ENCODE measurements at places on chromosomes 13 and 19.

DNA sequence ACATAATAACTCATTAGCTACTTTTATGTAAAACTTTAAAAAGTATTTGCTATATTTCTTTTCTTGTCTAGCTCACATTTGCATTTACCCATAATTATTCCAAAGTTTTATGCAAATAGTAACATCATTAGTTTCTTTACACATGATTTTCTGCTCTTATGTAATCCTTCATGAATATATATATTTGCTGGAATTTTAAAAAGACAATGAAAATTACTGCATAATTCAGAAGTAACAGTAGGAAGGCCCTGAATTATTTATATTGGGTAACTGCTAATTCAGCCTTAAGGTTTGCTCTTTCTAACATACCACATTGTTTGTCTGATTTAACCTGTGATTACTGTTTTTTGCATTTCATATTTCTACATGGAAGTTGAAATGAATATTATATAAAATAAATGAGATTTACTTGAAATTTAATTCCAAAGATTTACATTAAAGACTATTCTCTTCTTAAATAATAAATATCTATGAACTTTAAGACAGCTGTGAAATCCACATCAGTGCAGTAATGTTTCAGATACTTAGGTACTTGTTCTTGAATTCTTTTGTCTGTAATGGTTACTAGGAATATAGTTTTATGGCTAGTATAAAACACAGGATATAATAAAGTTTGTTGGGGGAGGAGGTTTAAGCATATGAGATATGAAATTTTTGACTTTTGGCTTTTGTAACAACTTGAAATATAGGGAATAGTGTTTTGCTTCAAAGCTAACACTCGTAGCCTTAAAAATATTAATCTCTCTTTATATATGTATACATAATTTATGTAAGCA, 46.0 kb downstream of the B3GLCT start:
- DNase-seq, result no peak

DNA sequence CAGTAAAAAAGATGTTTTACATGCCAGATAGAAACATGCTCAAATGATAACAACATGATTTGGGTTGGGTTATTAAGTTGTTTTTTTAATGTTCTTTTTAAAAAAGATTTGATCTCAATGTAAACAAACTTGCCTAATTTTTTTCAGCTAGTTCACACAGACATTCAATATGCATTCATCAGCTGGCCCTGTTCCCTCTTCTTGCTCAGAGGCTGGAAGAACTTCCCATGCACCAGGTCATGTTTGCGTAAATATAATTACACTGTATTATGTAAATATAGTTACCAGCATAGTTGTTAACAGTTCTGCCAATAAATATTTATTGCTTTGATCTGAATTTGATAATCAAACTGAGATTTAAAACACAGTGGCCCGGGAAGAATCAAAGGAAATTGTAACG, 70.6 kb downstream of the ATP11A start:
- DNase-seq, result no peak

DNA sequence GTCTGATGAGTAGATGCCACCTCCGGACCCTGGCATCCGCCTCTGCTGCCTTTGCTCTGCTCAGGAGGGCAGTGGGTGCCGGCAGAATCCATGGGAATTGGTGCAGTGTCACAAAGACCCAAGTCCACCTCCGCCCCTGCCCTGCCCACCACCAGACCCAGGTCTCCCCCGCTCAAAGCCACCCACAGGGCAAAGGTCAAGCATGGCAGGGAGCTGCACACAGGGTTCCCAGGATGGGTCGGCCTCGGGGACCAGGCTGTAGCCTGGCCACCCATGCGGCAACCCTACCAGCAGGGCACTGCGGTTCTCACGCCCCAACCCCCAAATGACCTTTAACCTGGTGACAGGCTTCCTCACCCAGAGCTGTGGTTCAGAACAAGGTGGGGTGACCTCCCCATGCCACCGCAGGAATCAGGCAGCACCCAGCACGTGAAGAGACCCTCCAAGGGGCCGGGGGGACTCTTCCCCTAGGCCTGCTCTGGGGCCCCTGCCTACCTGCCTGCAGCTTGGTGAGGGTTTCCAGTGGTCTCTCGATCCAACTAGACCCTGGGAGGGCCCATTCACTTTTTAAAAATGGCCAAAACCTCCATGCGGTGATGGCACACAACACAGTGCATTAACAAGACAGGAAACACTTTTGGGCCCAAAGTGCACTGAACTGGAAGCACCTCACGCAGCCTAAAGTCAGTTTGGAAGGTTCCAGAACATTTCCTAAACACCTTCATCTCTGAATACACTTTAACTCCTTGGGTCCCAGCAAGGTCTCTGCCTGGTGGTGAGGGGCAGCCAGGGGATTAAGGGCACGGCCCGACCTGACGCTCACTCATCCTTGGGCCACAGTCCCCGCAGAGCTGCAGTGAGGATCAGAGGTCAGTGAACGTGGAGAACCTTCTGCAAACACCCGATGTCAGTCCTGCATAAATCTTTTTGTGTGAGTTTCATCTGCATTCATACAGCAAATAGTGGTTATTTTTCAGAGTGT, 11.0 kb downstream of the GAS6 start:
- DNase-seq, result no peak

- DNase-seq, result no peak
Measured at GRCh38 chr19:20315543-20315942, 148.5 kb downstream of the ZNF486 start.

- DNase-seq, result no peak
Measured at GRCh38 chr19:46478356-46478986, 7.1 kb upstream of the PNMA8A start.

- no peak for DNase-seq
Measured at GRCh38 chr13:44074611-44075010, 194.9 kb downstream of the LACC1 start.

DNA sequence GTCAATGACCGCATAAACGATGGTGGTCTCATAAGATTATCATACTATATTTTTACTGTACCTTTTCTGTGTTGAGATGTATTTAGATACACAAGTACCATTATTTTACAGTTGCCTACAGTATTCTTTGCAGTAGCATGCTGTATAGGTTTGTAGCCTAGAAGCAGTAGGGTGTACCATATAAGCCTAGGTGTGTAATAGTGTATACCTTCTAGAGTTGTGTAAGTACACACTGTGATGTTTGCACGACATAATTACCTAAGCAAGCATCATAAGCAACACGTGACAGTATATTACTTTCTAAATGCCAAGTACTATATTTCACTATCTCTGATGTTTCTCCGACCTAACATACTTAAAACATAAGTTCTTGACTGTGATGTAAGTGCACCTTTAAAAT, 2.7 kb downstream of the LPAR6 start:
- no peak for DNase-seq

- no peak for DNase-seq
Measured at GRCh38 chr19:47100290-47100689, 13.3 kb downstream of the ZC3H4 start.

DNA sequence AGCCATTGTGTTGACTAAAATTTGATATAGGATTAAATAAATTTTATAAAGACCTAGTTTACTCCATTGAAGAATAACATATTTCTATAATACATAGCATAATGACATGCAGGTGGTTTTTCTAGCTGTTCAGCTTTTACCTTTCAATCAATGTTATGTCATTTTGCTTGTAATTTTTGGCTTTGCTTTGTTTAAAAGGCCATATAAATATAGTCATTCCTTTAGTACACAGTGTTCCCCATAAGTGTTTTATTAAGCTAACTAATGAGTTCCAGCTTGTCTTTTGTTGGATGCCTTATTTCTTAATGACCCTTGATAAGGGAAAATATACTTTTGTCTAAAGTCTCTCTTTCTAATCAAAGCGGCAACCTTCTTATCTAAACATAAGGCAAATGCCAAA, 906.3 kb upstream of the GPC6 start:
- no peak for DNase-seq

DNA sequence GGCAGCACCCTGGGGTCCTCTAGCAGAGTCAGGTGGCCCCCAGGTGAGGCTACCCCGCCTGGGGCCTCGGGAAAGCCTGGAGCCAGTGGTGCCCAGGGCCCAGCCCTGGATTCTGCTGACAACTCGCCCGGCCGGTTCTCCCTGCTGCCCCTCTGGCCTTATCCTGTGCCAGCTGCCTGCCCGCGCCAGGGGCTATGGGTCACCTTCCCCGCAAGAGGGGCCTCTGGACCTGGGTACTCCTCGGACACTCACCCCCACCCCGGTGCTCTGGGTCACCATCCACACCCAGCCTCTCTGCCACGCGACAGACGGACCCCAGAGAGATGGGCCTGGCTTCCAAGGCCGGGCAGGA, 24.0 kb downstream of the ZBTB7A start:
- DNase-seq, result no peak

DNA sequence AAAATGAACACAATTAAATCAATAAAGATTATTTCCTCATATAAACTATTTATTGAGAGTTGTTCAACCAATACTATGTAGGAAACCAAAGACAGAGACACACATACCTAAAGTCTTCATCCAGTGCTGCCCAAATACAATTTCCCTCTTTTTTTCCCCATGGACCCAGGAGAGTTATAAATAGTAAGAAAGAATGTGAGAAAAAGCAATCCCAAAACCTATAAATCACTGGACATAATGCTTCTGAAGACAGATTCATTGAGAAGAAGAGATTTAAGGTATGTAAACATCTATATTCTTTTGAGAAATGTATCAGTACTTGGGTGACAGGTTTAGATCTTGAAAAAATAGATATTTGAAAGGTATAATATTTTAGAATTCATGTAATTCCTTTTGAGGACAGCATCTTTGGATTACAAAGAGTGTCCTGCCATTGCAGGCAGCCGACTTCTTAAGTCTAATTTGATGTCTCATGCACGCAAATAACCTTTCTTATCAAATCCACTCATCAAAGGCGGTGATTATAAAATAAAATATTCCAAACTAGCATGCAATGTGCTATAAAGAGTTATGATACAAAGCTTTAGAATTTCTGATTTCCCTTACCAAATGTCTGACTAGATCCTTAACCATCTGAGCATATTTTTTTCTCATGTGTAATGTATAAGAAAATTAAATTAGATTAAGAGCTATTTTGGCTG, 739.4 kb downstream of the LIG4 start:
- DNase-seq, result no peak

DNA sequence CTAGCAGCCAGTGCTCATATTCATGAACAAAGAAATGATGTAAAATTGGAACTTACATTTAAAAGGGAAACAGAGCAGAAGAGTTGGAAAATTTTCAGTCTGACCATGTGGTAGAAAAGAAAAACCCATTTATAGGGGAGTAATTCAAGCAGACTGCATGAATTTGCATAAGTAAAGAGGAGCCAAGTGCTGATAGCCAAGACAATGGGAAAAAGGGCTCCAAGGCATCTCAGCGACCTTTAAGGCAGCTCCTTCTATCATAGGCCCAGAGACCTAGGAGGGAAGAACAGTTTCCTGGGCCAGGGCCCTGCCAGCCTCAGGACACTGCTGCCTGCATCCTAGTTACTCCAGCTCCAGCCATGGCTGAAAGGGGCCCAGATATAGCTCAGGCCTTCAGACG, 7.5 kb downstream of the DNAJC3 start:
- DNase-seq, result no peak

GRCh38 chr13:110263888-110264287, 43.1 kb downstream of the COL4A1 start:
- no peak for DNase-seq

GRCh38 chr13:80339563-80339911, 1.4 kb downstream of the SPRY2 start:
- no peak for DNase-seq

DNA sequence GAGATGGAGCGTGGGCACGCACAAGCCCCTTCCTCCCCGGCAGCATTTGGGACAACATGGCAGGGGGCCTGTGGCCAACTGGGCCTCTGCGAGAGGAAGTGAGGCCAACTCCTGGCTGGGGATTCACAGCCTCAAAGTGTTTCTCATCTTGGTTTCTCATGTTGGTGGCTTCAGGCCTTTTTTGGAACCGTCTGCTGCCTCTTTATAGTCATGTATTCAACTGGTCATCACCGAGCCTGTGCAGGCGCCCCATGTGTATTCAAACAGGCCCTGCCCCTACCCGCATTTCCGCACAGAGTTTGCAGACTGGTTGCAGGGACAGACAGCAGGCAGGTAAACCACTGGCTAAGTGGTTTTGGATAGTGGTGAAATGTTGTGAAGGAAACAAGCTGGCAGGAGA, 17.3 kb upstream of the RELB start:
- DNase-seq, result no peak

DNA sequence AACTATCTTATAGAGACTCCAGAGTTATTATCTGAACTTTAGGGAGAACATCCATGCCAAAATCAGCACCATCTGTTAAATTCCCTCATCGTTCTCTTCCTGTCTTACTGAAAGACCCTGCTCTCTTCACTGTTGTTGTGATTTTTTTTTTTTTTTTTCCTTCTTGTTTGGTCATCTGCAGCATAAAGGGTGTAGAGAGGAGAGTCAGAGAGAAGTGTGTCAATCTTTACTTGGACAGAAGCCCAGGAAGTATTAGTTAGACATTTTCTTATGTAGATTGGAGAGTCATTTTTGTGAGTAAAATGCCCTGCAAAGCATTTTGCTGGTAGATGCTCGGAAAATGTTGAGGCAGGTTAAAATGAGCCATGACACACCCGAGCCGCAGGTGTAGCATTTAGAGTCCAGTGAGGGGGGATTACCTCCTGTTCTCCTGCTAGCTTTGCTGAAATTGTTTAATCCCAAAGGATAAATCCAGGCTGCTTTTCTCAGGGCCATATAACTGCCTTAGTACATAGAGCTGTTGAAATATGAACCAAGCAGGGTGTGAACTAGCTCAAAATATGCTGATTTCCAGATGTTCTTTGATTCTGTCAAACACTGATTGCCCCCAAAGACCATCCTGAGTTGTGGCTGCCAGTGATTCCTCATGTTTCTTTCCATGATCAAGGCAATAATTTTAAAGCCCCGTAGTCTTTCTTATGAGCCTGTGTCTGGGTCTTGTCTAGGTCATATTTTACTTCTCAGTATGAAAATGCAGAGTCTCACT, 143.5 kb downstream of the DCT start:
- no peak for DNase-seq

GRCh38 chr19:39918183-39918651, 16.2 kb downstream of the FCGBP start:
- no peak for DNase-seq

DNA sequence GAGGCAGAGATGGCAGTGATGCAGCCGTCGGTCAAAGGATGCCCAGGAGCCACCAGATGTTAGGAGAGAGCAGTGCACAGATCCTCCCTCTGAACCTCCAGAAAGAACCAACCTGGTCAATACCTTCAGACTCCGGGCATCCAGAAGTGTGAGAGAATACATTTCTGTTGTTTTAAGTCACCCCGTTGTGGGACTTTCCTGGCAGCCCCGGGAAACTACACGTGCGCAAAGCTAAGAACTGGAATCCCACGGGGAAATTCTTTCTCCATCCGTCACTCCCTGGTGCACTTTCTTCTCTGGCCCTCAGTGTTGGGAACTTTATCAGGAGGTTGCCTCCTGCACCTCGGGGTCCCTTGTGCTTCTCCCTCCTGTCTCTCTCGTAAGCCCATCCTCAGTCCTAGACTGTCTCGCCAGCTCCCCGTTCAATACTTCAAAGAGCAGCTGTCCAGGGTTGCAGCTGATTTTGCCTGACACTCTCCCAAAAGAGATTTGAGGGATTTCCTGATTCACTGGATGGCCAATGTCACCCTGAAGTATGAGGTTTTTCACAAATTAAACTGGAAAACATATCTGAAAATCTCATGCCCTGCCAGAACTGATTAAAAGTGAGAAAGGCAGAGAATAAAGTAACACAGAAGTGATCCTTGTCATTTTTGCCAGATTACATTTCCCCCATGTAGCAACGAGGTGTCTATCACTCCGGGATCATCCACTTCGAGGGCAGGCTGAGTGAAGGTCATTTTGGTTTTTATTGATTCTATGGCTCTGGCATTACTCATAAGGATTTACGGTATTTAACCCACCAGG, 136.8 kb downstream of the DCT start:
- no peak for DNase-seq

Data from stimulated activated CD4-positive, alpha-beta T cell treated with anti-CD3 and anti-CD28 coated beads, Interleukin-4, amount 100 ng/mL, for 24 hours (primary cell).